NCI-H1436 treated with DMSO at 0.1 percent for 48 hours (cell line): ENCODE measurements at places on chromosomes 3 and 15.

GRCh38 chr15:76310475-76311099 lies 682 bp downstream of the ETFA start:
- no peak for DNase-seq

DNA sequence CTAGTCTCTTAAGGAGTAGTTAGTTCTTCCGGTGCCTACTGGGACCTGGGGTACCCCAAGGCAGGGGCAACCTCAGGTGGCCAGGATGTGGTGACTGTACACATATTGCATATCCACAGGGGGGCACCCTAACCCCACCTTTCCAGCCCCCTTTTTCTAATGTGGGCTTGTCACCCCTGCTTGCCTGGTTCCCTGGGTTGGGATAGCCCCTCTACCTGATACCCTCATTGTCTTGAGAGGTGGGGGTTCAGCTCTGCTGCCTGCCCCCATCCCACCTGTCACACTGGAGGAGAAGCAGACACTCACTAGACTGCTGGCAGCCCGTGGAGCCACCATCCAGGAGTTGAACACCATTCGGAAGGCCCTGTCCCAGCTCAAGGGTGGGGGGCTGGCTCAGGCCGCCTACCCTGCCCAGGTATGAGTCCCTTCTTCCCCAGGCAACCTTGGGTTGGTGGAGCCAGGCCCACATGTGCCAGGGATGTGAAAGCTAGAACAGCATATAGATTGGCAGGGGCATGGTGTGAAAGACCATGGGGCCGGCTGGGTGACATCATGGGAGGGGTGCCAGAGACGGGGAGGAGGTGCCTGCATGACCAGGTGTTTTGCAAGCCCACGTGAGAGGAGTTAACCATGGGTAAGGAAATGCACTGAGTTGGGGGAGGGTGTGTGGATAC lies 4.0 kb downstream of the GLYCTK start:
- no peak for DNase-seq

DNA sequence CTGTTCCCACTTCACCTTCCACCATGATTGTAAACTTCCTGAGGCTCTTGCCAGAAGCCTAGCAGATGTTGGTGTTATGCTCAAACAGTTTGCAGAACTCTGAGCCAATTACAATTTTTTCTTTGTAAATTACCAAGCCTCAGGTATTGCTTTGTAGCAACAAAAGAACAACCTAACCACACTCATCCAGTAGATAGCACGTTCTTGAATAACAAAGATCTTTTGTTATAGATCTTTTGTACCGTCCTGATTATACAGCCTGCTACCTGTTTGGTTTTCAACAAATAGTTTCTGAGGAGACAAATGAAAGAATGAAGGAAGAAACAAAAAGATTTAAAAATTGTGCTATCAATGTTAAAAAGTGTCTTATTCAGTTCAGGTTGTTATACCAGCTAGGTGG lies 474.7 kb upstream of the ALCAM start:
- no peak for DNase-seq

DNA sequence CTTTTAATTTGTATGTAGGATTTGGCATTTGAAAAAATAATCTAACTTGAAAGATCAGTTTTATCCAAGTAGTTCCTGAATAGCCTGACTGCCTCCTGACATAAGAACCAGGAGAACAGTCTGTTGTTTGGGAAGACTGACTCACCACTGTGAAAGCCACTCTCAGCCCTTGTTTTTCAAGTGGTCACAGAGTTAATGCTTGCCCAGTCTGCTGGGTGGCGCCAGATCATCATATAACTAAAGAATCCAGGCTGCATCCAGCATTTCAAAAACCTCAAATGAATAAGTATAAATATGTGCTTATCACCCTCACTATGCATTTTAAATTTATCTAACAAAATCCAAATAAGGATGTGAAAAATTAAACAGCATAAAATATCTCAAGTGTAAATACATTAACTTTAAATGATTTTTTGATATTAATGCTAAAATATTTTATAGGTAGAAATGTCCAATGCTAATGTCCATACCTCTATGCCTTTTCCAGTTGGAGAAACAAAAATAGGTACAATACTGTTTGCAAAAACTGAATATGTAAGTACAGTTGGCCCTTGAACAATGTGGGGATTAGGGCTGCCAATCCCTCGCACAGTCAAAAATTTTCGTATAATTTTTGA lies 26.9 kb upstream of the ZBBX start:
- DNase-seq: no peak

DNA sequence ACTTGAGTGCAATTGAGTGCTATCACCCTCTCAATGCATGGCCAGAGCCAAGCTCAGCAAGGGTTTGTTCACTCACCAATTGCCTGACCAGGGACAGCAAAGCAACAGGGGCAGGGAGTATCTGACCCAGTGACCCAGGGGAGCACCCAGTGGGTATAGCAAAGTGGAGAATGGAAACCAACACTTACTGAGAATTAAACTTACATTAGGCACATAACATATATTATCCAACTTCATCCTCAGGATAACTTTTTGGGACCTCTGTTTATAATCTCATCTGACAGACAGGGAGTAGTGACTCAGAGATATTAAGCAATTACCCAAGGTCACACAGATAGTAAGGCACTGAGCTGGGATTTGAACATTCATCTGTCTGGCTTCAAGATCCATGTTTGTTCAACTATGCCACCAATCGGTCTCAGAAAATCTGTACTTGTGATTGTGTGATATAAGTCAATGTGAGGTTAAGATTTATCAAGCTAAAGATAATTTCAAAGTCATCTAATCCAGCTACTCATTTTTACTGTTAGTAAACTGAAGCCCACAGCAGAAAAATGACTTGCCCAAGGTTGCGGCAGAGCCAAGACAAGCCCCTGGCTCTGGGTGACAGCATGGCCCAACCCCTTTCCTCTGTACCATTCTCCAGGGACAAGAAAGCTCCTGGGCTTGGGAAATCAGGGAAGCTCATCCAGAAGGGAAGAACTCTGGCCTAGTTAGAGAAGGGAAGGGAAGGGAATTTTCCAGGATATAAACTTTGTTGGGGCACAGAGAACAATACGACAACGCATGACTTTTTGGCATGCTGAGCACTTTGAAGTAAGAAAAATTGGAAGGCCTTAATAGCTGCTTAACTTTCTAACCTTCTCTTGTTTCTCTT lies 138.0 kb upstream of the SMAD3 start:
- DNase-seq: no peak

DNA sequence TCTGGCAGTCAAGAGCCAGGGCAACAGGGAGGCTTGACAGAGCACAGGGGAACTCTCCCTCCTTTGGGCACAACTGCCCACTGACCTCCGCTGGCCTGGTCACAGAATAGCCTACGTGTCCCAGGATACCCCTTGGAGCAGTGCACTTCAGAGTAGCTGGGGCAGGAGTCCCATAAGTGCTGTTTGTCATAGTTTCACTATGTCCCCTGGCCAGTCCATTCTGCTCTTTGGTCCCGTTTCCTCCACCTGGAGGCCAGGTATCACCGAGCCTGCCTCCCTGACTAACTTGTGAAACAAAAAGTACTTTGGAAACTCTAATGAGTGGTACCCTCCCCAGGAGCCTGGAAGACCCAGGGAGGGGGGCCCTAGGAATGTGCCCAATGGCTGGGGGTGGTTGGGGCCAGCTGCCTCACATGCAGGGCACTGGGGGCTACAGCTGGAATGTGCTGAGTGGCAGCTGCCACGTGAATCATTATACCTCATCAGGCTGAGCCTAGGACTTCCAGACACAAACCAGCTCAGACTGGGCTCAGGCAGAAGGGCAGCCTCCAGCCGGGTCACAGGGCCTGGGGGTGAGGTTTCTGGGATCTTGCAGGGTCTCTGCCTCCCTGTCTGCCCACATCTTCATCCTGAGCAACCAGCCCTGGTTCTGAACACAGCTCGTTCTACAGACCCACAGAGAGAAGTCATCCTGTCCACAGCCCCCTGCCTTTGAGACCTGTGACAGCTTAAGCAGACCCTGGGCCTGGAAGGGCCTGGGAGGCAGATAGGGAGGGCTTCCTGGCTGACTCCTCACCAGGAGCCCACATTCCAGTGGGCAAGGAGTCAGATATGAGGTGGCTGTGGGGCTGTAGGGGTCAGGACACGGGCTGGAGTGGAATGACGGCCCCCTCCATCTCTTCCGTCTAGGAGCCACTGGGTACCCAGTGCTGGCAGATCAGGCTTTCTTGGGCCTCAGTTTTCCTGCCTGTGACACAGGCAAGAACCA lies 914 bp upstream of the PTH1R start:
- no peak for DNase-seq

DNA sequence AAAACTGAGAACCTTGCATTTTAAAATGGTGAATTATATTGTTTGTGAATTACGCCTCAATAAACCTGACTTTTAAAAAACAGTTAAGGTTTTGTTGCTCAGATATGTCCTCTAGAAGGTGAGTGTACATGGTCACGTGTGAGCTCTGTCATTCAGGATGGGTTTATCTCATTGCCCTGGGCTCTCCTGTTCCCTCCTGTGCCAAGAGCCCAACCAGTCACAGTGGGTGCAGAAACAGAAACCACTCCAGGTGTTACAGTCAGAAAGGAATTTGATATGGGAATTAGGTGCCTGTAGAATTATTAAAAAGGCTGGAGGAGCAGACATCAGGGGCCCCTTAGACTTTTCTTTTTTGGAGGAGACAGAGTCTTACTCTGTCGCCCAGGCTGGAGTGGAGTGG lies 196.4 kb downstream of the STT3B start:
- no peak for DNase-seq

DNA sequence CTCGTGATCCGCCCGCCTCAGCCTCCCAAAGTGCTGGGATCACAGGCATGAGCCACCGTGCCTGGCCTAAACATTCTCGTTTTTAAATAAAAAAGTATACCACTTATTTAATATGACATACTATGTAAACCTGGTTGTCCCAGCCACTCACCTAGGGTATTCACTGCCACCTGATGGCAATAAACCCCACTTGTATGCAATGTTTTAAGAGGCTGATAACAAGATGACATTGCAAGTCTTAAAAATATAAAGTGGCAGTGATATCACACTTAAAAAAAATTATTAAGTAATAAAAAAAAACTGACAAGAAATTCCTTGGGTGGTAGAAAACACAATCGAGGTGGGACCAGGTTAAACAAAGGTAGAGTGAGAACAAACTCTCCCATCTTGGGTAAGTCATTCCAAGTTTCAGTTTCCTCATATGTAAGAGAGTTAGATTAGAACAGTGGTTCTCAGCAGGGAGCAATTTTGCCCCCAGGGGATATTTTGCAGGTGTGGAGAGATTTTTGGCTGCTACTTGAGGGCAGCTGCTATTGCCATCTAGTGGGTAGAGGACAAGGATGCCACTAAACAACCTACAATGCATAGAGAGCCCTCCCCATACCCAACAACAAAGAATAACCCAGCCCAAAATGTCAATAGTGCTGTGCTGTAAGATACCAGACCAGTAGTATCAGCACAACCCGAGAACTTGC lies 14.5 kb downstream of the ARF4 start:
- DNase-seq: no peak

- no peak for DNase-seq
Measured at GRCh38 chr3:173652093-173652492, 254.5 kb downstream of the NLGN1 start.

- DNase-seq: no peak
Measured at GRCh38 chr3:131551761-131552160, 49.0 kb upstream of the MRPL3 start.

GRCh38 chr3:196962930-196963630 lies 5.6 kb downstream of the PIGZ start:
- no peak for DNase-seq

DNA sequence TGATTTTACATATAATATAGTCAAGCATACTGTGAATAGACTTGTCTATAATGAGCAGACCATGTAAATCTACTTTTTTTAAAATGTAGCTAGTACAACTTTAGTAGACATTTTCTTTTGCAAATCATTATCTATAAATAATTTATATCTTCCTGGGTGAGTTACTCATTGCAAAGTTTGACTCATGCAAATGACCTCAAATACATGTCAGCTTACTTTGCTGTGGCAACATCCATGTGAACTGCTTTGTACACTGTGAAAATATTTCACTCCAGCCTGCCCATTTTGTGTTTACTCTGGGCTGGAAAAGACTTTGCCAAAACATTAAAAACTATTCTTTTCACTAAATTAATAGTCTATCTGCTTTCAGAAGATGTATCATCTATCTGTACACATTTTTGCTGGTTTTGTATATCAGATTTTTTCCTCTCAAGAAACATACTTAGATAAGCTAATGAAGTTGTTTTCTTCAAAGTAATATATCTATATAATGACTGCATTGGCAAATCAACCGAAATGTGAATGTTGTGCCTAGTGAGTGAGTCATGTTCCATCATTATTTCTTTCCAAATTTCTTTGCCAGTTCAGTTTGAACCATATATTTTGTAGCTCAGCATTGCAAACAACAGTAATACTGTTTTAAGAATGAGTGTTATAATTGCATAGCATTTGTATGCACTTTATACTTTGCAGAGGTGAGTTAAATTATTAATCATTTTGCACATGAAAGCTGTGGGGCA lies 26.5 kb downstream of the IGSF10 start:
- DNase-seq: no peak

DNA sequence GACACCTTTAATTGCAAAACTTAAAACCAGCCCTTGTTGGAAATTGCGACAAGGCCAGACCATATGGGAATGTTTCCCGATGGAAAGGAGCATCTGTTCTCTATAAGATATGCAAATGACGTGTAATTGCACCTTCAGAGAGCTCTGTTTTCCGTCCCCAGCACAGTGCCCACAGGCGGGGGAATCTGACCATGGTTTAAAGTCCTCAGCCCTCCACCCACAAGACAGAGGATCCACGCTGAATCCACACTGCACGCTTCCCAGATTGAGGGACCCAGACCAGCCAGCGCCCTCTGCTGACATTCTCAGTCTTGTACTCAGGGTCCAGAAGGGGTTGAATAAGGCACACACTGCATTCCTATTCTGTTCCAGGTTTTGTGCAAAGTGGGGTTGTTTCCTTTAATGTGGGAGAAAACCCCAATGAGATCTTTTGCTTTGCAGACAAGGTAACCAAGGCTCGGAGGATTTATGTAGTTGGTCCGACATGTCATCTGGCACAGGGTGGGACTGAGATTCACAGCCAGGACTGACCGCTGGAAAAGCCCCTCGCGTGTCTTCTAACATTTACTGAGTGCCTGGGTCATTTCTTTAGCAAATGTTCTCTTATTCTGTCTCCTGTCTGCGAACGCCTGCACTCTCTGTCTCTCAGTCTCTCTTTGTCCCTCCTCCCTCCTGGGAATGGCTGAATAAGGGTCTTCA lies 36.8 kb upstream of the KLHL25 start:
- no peak for DNase-seq

DNA sequence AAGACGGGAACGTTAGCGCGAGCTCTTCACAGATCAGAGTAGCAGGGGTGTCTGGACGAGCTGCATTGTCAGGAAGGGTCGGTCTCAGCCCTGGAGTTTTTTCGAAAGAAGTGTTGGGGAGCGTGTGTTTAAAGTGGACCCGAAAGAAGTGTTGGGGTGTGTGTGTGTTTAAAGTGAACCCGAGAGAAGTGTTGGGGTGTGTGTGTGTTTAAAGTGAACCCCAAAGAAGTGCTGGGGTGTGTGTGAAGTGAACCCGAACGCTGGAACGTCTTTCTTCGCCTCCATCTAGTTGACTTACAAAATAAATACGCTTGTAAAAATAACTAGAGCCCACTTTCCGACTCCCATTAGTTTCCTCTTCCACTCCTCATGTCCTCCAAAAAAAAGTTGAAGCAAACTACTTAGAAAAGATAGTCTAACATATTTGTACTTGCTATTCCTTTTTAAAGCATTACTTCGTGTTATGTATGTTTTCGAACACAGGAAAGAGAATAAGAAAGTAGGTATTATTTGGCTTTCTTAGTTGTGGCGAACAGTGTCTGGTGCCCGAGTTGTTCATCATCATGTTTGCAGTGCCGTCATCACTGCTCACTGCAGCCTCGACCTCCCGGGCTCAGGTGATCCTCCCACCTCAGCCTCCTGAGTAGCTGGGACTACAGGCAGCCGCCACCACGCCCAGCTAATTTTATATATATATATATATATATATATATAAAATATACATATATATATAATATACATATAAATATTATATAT lies 1.0 kb downstream of the LRCH3 start:
- DNase-seq: no peak
